Epithelial cell of umbilical artery (primary cell): ENCODE measurements at places on chromosomes 6 and 20. TPM values are rescaled to one million over a fixed set of nuclear protein-coding genes. Genes with fewer than 3 reads are reported as not detected.

The POM121L2 gene
- total RNA-seq: not detected in 2 replicates

The ENPP3 gene
- under 0.01 TPM in 1 of 2 replicates, not detected in the other for total RNA-seq

The KCNQ2 gene
- total RNA-seq: not detected in 2 replicates

The HSD17B8 gene
- total RNA-seq: 11.0 and 12.3 TPM in 2 replicates

The HCRTR2 gene
- not detected in 2 replicates for total RNA-seq

The MLIP gene
- 12.0 and 21.1 TPM in 2 replicates for total RNA-seq
